ENCODE measurements at places on chromosomes 4 and X. TPM values are rescaled to one million over a fixed set of nuclear protein-coding genes. Genes with fewer than 3 reads are reported as not detected.

- no peak for DNase-seq
These were observed 299.0 kb downstream of the KCNIP4 start for GRCh38 chr4:21649391-21650090.

DNA sequence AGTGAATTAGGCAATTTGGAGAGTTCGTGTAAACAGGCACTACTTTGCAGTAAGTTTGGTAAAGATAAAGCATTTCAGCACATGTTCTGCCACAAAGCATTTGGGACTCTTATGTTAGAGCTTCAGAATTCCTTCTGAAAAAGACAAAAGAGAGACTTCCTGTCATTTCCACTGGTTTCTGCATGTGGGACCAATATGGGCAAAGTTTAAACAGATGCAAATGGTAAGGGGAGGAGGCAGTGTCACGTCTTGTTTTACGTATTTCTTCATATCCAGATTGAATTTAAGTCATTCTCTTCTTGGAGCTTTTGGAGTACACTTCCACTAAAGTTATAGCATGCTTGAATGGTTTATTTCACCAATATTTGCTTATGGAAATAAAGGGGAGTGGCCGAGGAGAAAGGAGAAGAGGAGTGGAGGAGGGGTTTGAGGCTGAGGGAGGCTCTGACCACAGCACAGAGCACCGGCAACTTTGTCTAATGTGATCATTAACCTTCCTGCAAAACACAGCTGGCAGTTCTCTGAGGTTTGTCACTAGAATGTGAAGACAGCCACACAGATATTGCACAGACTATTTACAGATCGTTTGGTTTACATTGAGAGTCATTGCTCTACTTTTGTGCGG is at the start of gene APELA:
Gene APELA, plus strand, starts transcription at position 479 of the 625 bp plus-strand sequence. CDS start 154 bp downstream, outside the sequence.
- DNase-seq, result no peak

Gene CXCL10
- total RNA-seq, result 0.28 TPM

DNA sequence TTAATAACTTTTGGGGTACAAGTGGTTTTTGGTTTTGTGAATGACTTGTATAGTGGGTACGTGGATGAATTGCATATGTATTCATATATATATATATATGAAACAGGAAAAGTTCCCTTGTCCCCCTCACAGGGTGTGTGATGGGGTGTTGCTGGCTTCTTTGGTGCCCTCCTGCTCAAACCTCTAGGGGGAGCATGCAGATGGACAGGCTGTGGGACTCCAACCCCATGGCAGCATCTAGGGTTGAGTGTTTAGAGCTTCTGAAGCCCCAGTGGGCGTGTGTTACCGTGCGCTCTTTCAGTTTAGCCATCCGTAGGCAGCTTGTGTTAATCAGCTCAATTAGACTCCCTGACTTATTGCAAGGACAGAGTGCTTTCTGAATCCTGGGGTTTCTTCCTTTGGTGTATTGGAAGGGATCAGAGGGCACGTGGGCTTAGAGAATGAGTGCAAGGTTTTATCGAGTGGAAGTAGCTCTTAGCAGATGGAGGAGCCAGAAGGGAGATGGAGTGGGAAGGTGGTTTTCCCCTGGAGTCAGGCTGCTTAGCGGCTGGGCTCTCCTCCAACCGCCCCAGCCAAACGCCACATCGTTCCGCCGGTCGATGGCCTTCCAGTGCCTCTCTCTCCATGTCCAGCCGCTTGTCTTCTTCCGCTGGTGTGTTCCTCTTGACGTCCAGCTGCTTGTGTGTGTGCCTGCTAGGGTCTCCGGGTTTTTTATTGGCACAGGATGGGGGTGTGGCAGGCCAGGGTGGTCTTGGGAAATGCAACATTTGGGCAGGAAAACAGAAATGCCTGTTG is 674.4 kb upstream of the LCORL start:
- DNase-seq, result no peak

DNA sequence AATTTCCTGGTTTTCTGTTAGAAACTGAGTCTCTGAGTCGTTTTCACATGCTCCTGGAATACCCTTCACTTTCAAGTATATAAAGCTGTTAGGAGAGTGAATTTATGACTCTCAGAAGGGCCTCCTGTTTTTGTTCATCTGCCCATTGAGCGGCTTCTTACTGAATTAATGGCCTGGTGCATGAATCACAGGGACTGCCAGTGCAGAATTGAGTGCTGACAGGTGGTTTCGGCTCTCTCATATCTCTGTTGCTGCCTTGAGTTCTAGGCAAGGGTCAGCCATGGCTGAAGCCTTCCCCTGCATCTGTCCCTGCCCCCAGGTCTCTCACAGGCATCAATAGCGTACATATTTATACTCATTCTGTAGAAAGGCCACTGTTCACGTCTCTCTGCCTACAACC is 22.7 kb upstream of the SEPSECS start:
- no peak for DNase-seq

Gene MTMR8
- under 0.01 TPM for total RNA-seq

DNA sequence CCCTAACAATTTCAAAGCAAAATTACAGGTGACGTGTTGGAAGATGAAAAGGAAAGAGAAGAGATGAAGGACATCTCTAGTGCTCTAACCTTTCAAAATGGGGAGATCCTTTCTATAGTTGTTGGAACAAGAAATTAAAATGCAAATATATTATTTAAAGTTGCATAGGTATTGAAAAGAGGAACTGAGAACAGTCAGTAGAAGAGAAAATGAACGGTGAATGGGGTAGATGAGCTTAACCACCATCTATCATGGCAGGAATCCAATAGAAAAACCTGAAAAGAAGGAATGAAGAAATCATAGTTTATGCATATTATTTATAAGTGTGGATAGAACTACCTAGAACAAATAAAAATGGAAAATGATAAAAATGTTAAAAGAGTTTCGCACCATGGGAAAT is 42.0 kb downstream of the ANXA5 start:
- no peak for DNase-seq

GRCh38 chr4:108152980-108153379 is 15.8 kb downstream of the LEF1 start:
- no peak for DNase-seq

Gene MGAT4D
- total RNA-seq, result not detected

DNA sequence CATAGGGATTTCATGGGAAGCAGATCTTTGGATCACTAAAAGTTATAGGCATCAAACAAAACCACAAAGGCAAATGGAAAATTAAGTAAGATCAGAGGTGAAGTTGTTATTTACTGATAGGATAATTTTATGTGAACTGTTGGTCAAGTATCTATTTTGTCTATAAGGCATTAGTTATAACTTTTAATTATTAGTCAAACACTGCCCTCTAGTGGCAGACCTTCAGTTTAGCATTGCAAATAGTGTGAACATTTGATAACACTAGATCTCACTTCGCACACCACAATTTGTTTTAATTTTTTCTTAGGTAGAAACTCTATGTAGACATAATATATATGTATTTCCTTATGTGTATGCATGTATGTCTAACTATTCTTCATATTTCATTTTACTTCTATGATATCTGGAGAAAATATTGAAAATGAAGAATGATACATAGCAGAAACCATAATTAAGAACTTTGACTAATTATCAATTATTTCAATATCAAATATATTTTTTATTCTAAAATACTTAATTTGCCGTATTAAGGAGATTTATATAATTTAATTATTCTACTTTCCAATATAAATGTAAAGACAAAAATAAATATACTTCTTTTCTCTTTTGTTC is 214.5 kb upstream of the TACR3 start:
- peak; percentile 28 for DNase-seq

Gene PARM1
- under 0.01 TPM for total RNA-seq

GRCh38 chr4:35521682-35522081 is 722.6 kb downstream of the ARAP2 start:
- DNase-seq, result no peak

DNA sequence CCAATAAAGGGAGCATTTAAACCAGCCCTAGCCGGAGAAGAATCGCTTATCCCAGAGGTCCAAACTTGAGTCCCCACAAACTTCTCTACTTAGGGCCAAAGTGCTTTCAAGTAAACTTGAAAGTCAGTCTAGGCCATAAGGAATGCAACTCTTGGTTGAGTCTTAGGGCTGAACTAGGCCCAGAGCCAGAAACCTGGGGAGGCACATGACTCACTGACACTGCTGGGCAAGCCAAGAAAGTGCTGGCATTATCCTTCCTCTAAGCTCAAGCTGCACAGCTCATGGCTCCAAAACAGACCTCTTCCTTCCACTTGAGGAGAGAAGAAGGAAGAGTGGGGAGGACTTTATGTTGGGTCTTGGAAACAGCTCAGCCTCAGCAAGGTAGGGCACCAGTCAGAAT is 1257.3 kb upstream of the DIAPH2 start:
- no peak for DNase-seq

DNA sequence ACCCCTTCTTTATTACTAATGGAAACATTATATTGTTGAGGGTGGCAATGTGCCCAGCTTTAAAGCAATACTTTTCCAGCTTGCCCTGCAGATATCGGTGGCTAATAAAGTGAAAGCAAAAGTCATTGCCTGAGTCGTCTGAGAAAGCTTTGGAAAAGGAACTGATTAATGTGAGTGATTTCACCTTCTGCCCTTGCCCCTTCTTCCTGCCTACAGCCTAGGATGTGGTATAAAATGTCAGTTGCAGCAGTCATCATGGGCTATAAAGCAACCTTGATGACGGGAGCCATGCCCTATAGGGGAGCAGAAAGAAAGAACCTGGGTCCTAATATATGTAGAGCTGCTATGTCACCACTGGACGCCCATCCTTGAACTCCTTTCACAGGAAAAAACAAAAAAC is 132.4 kb upstream of the USP9X start:
- peak; percentile 18 for DNase-seq

DNA sequence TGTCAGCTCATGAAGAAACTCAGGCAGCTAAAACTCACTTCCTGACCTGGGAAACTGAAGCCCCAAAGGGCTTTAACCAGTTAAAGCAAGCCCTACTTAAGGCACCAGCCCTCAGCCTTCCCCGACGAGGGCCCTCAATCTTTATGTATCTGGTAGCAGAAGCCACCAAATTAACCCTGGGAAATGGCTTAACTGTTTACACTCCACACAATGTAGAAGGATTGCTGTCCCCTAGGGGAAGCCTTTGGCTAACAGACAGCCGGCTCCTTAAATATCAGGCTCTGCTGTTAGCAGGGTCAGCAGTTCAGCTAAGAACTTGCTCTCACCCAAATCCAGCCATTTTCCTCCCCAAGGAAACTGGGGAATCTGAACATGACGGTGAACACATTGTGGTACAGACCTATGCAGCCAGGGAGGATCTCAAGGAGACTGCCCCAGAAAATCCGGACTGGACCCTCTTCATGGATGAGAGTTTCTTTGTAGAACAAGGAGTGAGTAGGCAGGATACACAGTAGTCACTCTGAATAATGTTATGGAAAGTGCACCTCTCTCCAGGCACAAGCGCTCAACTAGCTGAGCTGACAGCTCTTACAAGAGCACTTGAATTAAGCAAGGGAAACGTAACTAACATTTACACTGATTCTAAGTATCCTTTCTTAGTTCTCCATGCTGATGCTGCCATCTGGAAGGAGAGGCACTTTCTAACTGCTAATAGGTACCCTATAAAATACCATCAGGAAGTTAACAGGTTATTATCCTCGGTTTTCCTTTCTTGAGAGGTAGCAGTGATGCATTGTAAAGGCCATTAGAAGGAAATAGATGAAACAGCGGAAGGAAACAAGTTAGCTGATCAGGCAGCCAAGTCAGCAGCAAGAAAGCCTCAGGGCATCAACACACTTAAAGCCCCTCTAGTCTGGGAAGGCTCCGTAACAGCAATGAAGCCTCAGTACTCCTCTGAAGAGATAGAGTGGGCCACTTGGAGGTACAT is 9.6 kb upstream of the NAF1 start:
- DNase-seq, result no peak

GRCh38 chr4:37522996-37523395 is 163.2 kb downstream of the RELL1 start:
- no peak for DNase-seq

- DNase-seq, result no peak
These were observed 115.8 kb downstream of the AFF1 start for GRCh38 chr4:87050596-87050995.

- DNase-seq, result peak; percentile 79
These were observed 84.2 kb downstream of the CNOT6L start for GRCh38 chr4:77734928-77735327.

DNA sequence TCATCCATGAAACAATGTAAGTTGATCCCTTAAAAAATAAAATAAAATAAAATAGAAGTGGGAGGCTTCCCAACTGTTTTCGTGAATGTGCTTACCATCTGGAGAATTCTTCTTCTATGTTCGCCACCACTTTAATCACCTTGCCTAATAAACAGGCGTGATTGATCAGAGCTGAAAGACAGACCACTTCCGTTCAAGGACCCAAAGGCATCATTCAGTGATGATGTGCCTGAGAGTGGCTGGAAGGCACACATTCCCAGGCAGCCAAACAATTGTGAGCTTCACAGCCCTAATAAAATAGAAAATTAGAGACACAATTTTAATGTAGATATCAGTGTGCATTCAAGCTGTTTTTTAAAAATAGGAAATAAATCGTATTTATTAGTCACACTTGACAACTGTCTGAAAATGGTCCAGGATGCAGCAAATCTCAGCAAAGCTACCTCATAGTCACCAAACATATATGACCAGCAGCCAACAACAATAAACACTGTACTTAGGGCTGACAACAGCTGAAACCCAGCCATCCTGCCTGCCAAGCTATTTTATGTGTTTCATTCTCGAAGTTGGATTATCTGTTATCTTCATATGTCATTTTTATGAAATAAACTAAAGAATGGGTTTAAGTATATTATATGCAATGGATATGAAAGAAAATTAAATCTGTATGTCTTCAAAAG is 163.2 kb upstream of the FAM9B start:
- peak; percentile 75 for DNase-seq

- no peak for DNase-seq
These were observed 66.4 kb downstream of the GALNT7 start for GRCh38 chr4:173235050-173235449.

DNA sequence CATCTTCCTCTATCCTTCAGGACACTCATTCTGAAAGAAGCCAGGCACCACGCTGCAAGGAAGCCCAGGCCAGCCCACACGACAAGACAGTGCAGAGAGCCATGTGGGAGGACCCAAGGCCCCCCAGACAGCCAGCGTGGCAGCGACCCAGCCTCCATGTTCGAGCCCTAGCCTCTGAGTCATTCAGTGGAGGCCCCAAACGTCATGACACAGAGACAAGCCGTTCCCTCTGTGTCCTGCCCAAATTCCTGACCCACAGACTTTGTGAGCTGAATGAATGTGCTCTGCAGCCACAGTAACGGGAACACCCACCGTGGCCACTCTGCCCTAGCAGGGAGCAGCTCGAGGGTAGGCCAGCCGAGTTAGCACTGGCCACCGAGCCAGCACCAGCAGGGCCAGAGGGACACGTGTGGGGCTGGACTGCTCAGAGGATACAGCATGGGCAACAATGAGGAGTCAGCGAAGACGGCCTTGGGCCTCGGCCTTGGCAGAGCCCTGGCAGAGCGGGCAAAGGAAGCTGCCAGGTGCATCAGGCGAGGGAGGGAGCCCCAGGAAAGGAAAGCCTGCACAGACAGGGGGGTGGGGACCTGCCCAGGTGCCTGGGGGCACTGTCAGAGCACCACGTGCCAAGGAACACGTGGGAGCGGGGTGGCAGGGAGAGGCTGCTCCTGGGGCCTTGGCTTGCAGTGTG is 8.6 kb downstream of the BLOC1S4 start:
- peak; percentile 41 for DNase-seq

GRCh38 chr4:118221227-118221800 is 131.5 kb downstream of the PRSS12 start:
- DNase-seq, result peak; percentile 20

- DNase-seq, result peak; percentile 57
These were observed 61.6 kb upstream of the ARSJ start for GRCh38 chr4:114041117-114041475.
